ENCODE measurements at places on chromosomes 4 and X. TPM values are rescaled to one million over a fixed set of nuclear protein-coding genes. Genes with fewer than 3 reads are reported as not detected.
A peak's percentile ranks its signal among the peaks of the same experiment; 100 is the strongest.

Gene CNGA1
- not detected for total RNA-seq

- no peak for ATAC-seq
Observed at GRCh38 chr4:60463857-60464502, 736.1 kb upstream of the ADGRL3 start.

GRCh38 chrX:19627533-19627932, 112.2 kb upstream of the MAP3K15 start:
- ATAC-seq = peak; percentile 77

Gene GLUD2
- 0.16 TPM for total RNA-seq

DNA sequence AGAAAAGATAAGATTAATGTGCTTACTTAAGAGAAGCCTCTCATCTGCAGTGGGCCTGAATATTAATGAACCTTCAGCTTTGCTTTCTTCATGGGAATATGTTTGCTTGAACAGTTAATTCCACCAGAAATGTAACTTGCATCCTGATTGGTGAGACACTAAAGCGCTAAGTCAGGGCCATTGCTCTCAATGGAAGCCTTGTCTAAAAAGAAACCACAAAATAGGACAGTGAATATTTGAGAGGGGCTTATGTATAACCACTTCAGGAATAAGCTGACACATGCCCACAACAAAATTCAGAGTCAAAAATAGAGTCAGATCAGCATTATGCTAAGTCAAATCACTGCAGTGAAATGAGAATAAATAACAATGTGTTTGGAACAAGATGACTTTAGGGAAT, 1125.8 kb downstream of the STIM2 start:
- ATAC-seq = no peak

DNA sequence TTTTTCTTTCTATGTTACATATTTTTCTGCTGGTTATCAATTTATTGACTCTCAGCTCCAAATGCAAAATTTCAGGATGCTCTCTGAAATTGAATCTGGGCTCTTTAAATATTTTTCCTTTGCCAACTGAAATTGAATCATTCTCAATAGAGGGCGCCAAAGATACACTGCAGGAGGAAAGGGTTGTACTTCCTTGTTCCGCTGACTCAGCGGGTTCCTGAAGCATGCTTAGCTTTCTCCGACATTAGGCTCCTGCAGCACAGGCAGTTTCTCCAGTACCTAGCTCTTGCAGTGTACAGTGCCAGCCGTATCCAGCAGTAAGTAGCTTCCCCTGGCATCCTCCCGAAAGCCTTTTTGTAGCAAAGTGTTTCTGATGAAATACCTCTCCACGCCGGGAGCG, 28.8 kb upstream of the CFAP47 start:
- ATAC-seq = no peak

DNA sequence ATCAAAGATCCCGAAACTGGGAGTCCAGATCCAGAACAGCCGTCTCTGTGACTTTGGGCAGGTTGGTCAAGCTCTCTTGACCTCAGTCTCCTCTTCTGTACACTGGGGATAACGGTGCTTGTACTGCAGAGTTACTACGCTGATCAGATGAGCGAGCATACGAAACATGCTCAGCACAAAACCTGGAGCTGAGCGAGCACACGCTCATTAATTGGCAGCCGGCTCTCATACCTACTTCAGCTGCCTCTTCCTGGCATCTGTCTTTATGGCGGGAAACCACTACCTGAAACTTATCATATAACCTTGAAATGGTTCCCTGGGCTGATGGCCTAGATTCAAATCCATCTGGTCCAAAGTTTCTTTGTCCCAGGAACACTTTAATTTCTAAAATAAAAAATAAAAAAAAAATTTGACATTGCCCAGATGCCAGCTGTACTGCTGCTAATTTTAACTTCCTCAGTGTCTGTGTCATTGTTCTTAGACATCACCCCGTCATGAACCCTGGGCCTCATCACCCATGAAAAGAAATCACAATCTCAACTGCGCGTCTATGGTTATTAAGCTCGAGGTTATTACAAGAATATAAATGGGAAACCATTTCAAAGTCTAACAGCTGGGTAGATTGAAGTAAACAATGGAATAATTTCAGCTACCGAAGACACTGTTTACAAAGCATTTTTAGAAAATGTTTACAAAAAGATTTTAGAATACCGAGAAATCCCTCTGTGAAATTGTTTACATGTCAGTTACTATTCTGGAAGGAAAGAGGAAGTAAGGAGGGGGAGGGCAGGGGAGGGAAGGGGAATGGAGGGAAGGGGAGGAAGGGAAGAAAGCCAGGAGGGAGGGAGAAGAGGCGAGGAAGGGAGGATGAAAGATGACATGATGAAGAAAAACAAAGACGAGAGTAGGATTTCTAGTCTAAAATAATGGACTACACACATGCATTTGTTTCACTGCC, 49.0 kb downstream of the CRMP1 start:
- no peak for ATAC-seq

GRCh38 chrX:23046443-23046842, 46.7 kb downstream of the DDX53 start:
- no peak for ATAC-seq

- ATAC-seq = no peak
Observed at GRCh38 chrX:29661290-29661689, 554.1 kb upstream of the MAGEB2 start.

GRCh38 chr4:173934933-173935620, 348.4 kb downstream of the FBXO8 start:
- no peak for ATAC-seq

- ATAC-seq = no peak
Observed at GRCh38 chrX:69152417-69152841, 12.8 kb downstream of the PJA1 start.

DNA sequence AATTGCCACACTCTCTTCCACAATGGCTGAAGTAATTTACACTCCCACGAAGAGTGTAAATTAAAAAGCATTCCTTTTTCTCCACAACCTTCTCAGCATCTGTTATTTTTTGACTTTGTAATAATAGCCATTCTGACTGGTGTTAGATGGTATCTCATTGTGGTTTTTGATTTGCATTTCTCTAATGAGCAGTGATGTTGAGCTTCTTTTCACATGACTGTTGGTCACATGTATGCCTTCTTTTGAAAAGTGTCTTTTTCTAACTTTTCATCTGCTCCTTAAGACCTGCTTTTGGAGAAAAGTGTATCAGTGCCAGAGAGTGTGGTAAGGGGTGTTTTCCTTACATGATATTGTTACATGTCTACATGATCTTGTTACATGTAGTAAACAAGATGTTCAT, 25.7 kb downstream of the GUCY1A1 start:
- ATAC-seq = no peak

Gene SPANXD
- total RNA-seq = not detected

GRCh38 chrX:100376576-100376975, 33.5 kb downstream of the PCDH19 start:
- no peak for ATAC-seq

- no peak for ATAC-seq
Observed at GRCh38 chr4:2258091-2259035, 3.5 kb downstream of the MXD4 start.

GRCh38 chr4:38210396-38211114, 250.4 kb downstream of the PTTG2 start:
- ATAC-seq = no peak

Gene TNIP3
- 3.6 TPM for total RNA-seq

Gene NUDT10
- 0.82 TPM for total RNA-seq

Gene SPIN2A
- total RNA-seq = 1.5 TPM

DNA sequence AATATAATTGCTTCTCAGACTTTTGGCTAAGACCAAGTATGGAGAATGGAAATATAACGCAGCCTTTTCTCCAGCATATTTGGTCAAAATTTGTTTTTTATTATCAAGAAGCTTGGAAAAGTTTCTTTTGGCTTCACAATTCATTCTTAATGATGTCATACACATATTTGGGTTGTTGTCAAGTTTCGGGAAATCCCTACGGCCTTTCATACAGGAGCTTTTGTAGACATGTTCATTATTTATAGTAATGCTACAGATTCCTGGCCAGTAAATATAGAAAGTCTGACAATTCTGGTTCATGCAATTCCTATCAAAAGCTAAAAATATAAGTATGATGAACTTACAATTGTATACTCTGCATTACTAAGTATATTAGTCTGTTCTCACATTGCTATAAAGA, 112.9 kb downstream of the IRF2 start:
- ATAC-seq = no peak

Gene RHOH
- total RNA-seq = 107 TPM

DNA sequence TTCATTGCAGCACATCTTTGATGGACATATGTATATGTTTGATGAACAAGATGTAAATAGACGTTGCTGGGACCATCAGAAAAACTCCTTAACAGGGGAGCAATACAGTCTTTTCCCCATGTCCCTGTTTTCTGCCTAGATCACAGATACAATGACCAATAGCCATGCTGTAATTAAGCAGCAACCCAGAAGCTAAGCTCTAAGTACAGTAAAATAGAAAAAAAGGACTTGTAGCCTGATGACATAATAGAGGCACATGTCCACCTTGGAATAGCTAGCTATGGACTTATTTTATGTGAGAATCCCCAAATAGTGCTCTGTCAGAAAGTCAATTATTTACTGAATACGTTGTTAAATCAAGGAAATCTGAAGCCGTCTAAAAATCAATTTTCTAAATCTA, 14.9 kb downstream of the FAM13A start:
- ATAC-seq = no peak

DNA sequence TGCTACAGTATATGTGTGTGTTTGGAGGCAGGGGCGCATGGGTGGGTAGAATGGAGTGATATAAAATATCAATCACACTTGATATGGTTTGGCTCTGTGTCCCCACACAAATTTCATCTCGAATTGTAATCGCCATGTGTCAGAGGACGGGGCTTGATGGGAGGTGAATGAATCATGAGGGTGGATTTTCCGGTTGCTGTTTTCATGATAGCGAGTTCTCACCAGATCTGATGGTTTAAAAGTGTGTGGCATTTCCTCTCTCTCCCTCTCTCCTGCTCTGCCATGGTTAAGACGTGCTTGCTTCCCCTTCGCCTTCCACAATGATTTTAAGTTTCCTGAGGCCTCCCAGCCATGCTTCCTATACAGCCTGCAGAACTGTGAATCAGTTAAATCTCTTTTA, 14.8 kb downstream of the SOWAHB start:
- no peak for ATAC-seq
